Cardiac muscle cell (in vitro differentiated cells and primary cell): ENCODE measurements at places on chromosomes 5 and 9.

DNA sequence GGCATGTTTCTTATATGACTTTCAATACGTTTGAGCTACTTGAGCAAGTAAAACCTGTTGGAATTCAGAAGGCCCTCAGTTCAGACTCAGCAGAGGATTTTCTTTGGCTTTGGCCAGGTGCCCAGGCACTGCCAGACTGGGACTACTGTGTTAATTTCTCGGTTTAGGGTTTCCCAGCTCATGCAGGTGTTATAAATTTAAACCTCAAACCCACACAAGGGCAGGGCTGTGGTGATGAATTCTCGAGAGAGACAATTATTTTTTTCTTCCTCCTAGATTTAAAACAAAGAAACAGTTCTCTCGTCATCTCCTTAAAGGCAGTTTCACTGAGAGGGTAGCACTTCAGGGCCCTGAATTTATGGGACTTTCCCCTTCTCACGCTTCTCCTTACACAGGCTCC is 406.0 kb upstream of the PIK3R1 start:
- no peak overlapping the region for H3K4me3 ChIP-seq
- H3K27ac ChIP-seq: no peak overlapping the region
- no peaks in the 10 kb centered on the region for H3K4me1 ChIP-seq
- no peaks in the 10 kb centered on the region for H3K36me3 ChIP-seq
- DNase-seq: no peak

- H3K27ac ChIP-seq: no peak overlapping the region
- H3K4me3 ChIP-seq: no peak overlapping the region
- no peaks in the 10 kb centered on the region for H3K4me1 ChIP-seq
- no peak for DNase-seq
- no peaks in the 10 kb centered on the region for H3K27me3 ChIP-seq
These were observed 41.9 kb downstream of the CDH6 start for GRCh38 chr5:31235381-31235780.

DNA sequence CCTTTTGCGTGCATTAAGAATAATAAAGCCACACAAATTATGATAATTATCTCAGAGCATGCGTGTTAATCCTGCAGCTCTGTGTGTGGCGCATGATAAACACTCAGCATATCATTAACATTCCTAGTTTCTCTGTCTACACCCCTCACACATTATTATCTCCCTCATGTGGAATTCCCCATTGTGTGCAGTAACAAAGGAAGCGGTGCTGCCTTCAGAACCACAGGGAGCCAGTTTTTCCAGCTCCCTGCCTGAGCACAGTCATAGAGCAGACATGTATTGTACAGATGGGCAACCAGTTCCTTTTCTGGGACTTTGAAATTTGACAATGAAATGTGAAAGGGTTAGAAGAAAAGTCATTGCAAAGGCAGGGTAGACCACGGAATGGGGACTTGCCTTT is 1365.5 kb upstream of the CDH9 start:
- no peaks in the 10 kb centered on the region for H3K27me3 ChIP-seq
- no peak overlapping the region for H3K27ac ChIP-seq
- peaks cover 4% of the 10 kb centered on the region for H3K4me1 ChIP-seq
- no peak overlapping the region for H3K4me3 ChIP-seq
- H3K36me3 ChIP-seq: no peaks in the 10 kb centered on the region

DNA sequence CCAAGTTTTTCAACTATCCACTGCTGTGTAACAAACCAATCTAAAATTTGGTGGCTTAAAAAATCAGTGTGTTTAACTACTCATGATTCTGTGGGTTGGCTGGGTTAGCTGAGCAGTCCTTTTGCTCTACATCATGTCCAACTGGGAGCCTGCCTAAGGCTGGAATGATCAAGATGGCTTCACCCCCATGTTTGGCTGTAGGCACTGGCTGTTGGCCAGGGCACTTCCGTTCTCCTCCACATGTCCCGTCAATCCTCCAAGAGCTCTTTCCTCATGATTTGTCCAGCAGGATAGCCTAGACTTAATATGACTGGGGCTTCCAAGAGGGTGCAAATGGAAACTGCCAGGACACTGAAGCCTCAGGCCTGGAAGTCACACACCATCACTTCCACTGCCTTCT is 17.0 kb upstream of the TSSK1B start:
- no peaks in the 10 kb centered on the region for H3K27me3 ChIP-seq
- peak; percentile 64 for DNase-seq
- H3K4me1 ChIP-seq: peaks cover 5% of the 10 kb centered on the region
- no peaks in the 10 kb centered on the region for H3K36me3 ChIP-seq
- H3K27ac ChIP-seq: no peak overlapping the region
- no peak overlapping the region for H3K4me3 ChIP-seq

- H3K27ac ChIP-seq: no peak overlapping the region
- H3K36me3 ChIP-seq: no peaks in the 10 kb centered on the region
These were observed 40.5 kb downstream of the C9orf50 start for GRCh38 chr9:129580211-129580915.
